Smooth muscle cell of the umbilical artery (primary cell): ENCODE measurements at places on chromosomes 6 and 20. TPM values are rescaled to one million over a fixed set of nuclear protein-coding genes. Genes with fewer than 3 reads are reported as not detected.

FAM217B gene
- 4.2 and 6.0 TPM in 2 replicates for total RNA-seq

KHDC1 gene
- 3.0 and 3.3 TPM in 2 replicates for total RNA-seq

IPCEF1 gene
- total RNA-seq, result not detected in 2 replicates

HLA-DQA1 gene
- total RNA-seq, result not detected in 2 replicates

RIPOR3 gene
- total RNA-seq, result 1.2 and 8.6 TPM in 2 replicates

OR2H2 gene
- total RNA-seq, result not detected in 2 replicates

LIME1 gene
- 2.7 and 8.9 TPM in 2 replicates for total RNA-seq

ADTRP gene
- 0.59 and 4.9 TPM in 2 replicates for total RNA-seq

PHACTR1 gene
- 0.30 and 0.51 TPM in 2 replicates for total RNA-seq

SNPH gene
- total RNA-seq, result 11.6 and 13.5 TPM in 2 replicates

HLA-G gene
- not detected in 2 replicates for total RNA-seq

ELOVL4 gene
- 7.1 and 7.6 TPM in 2 replicates for total RNA-seq

TUBB2B gene
- 5.6 and 18.3 TPM in 2 replicates for total RNA-seq
